Activated T-helper 1 cell treated with anti-CD3 and anti-CD28 coated beads, Interleukin-2, amount 50 U/mL, for 16 hours (primary cell): ENCODE measurements at places on chromosomes 7 and 10.

- DNase-seq, result no peak
Measured at GRCh38 chr10:7027237-7027912, 383.5 kb downstream of the SFMBT2 start.

DNA sequence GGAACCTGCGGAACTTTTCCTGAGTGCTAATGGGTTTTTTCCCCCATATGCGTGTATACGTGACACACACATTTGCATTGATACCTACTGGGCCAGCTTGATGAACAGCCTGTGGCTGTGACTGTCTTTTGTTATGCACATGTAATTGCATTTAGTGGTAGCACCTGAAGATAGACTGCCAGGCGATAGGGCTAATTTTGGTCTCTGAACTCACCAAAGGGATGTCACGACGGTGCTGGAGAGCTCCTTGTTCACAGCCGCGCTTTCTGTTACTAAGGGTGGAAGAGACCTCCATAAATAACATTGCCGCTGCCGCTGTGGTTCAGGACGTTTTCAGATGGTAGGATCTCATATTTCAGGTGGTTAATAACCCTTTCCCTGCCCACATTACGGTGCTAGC lies 133.2 kb downstream of the CAMK1D start:
- DNase-seq, result no peak

- DNase-seq, result no peak
Measured at GRCh38 chr7:116670409-116671015, 1.5 kb upstream of the MET start.

DNA sequence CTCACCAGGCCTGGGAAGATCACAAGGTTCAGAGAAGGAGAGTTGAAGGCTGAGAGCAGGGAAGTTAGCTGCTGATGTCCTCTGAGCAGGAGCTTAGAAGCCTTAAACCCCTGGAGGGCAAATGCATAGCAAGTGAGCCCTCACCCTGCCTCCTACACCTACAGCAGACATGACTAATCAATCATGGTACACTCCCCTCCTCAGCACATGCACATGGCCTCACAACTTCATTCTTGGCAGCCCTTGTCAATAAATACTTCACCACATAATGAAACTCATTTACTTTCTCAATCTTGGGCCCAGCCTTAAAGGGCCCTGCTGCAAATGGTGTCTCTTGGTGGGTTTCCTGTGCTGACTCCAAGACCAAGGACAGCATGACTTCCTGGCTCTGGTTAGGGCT lies 12.9 kb downstream of the MMRN2 start:
- DNase-seq, result no peak

DNA sequence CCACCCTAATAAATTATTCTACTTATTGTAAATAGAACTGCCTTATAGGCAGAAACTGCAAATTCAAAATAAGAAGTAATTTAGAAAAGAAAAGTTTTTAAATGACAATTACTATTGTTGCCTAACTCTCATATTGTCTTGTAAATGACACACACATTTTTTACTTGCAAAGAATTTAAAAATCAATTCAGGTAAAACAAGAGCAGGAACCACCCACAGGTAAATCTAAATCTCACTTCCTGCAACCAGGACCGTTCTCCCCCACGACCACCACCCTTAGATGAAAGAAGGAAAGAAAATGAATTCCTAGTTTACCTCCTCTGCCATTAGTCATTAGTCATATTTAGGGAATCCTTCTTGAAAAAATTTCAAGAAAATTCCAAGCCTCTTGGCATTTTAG lies 4.8 kb upstream of the AASS start:
- DNase-seq, result no peak

DNA sequence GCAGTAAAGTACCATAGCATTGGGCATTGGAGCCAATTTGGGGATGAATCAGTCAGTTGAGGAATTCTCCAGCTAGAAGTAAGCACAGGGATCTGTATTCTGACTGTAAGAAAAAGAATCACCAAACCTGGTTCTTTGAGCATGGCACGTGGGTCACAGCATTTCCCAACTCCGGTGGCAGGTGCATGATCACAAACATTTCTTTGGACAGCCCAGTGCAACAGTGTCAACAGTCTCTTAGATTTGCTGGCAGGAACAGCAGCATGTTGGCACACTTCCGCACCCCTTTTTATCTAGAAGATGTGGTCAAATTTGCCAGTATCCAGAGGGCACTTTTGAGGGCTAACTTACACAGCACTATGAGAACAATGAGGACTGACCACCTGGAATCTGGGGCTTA lies 437.5 kb upstream of the GHITM start:
- DNase-seq, result no peak
